ENCODE measurements at places on chromosomes 3 and 15.

DNA sequence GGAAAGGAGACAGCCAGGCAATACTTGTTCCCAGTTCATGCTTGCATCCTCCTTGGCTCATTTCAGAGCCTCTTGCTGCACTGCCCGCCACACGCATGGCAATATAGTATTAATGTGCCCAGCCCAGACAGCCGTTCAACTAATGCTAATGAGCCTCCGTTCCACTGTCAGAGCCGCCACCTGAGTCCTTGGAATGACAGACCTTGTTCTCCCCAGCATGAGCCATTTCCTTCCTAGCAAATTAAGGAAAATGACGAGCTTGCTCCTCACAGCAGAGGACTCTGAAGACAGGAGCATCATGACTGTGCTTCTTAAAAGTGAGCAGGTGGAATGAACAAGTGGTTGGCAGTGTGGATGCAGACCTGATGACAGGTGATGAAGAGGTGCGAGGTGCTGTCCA, 10.8 kb upstream of the LRRC15 start:
- DNase-seq: no peak

DNA sequence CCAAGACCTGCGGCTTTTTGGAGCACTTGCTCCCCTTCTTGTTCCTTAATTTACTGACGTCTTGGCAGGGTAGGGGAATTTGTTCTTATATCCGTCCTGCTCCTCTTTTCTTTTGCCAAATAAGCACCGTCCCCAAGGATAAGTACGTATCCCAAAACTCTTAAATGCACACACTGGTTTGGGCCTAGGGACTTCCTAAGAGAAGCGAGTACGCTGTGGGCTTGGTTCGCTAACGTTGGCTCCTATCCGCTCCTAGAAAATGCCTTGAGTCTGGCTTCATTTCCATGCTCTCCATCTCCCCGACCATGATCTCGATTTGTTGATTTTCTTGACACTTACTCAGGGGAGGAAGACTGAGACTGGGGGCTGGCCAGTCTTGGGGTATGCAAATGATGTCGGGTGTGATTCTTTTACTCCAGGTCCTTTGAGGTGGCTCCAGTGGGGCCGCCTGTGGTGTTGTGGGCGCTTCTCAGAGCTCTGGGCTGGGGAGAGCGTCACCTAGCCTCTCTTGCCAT, 1.3 kb downstream of the MYRIP start:
- no peak for DNase-seq

GRCh38 chr15:34651997-34652725, 68.7 kb upstream of the GOLGA8B start:
- DNase-seq: no peak

DNA sequence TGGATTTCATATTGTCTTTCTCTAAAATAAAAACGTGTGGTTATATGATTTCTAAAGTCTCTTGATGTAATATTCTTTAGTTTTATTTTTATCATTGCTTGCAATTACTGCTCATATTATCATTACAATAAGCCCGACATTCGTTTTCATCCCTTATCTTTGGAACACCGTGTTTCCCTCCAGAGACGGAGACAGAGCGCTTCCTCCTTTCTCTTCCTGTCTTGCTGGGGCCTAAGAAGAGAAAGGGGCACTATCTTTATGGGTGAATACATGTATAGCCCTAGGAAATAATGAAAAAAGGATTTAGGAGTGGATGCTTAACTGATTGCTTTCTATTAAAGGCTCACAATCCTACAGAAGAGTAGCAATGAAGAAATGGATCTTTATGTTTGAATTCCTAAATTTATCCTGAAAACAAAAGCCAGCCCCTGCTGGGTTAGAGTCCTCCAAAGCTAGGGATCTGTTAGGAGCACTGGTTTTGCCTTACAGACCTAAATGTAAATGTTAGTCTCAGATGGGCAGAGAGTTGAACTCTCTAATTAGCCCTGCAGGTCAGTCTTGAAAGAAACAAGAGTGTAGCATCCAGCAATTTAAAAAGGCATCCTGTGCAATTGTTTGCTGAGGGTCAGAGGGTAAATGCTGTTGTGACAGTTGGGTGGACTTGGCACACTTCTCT, 145.1 kb downstream of the TP63 start:
- DNase-seq: no peak

DNA sequence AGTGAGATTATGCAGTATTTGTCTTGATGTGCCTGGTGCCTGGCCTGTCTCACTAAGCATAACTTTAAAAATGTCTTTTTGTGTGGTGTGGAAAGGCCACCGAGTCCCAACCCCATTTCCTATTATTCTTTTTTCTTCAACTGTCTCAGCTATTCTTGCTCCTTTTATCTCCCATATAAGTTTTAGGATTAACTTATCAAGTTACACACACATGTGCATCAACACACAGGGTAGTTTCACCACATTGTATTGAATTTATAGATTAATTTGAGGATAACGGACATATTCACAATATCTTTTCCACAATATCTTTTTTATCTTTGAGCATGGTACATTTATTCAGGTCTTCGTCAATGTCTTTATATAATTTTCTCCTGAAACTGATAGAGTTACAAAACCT, 127.6 kb downstream of the RYR3 start:
- DNase-seq: no peak

GRCh38 chr15:79978655-79979514, 7.9 kb upstream of the BCL2A1 start:
- no peak for DNase-seq
